Bronchial epithelial cell (primary cell): ENCODE measurements at places on chromosomes 5 and 9. TPM values are rescaled to one million over a fixed set of nuclear protein-coding genes. Genes with fewer than 3 reads are reported as not detected.

GRCh38 chr9:64061013-64061627 is 1223.9 kb downstream of the FOXD4L5 start:
- DNase-seq: no peak

DNA sequence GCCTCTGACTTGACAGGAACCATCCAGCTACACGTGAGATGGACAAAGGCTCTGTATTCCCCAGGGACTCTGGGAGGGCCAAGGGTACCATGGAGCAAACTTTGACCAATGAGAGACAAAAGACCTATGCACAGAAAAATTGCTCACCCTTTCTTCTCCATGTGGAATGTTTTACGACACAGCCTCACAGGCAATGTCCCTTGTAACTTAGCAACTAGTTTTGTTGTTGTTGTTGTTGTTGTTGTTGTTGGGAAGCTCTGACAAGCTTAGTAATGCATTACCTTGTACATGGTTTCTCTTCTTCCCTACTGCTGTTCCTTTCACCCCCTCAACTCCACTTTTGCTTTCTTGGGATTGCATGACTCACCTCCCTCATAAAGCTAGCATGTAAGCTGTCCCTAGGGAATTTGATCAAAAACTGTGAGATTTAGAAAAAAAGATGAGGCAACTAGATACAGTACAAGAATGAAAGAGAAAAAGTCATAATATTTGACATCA is 550.9 kb downstream of the RAB3C start:
- no peak for DNase-seq

DNA sequence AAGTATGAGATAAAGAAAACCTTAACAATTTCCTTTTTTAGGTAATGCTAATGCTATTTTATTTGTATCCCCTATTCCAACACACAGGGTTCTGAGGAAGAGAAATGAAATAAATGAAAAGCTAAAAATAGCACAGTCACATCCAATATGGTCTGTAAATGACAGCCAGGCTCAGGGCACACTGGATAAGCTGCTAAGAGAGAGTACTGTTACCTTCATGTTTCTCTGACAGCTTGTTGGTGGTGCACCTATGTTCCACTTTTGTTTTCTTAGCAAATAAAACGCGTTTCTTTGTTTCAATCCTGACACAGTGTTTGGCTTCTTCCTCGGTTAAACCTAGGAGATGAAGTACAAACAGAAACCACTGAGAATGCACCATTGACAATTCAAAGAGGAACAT is 41.3 kb downstream of the C6 start:
- no peak for DNase-seq

- DNase-seq: no peak
Measured at GRCh38 chr9:123346026-123346425, 10.0 kb upstream of the CRB2 start.

DNA sequence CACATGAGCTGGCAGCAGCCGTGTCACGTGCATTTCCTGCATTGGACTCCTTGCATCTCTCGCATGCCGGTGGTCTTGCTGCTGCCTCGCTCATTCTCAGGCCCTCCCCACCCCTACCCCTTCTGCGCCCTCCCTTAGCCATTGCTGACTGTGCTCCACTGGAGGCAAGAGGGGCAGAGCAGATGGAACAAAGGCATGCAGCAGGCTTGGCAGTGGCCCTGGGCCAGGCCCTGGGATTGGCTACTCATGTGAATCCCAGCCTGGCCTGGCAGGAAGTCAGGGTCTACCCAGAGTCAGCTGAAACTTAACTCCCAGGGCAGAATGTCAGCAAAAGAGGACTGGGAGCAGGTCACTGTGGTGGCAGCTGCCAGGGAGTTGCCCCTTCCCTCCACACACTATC is 62.3 kb downstream of the TSTD2 start:
- DNase-seq: no peak

- peak; percentile 88 for DNase-seq
Measured at GRCh38 chr5:143922718-143923117, 110.8 kb downstream of the HMHB1 start.

GRCh38 chr9:29556317-29556716 is 1983.0 kb upstream of the C9orf72 start:
- peak; percentile 51 for DNase-seq

DNA sequence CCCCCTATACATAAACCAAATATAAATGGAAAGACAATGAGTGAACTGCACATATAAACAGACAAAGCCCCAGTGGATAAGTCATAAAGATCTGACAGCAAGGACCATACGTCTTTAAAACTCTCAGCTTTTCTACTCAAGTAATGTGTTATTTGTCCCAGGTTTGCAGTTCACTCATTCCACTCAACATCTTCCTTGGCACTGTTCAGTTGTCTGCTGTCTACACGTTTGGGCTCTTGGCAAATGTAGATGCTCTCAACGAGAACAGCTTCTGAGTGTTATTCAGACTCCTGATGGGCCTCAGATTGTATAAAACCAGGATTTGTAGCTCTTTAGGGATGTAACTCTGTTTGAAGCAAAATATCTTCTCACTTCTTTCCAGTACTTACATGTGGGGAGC is 198.2 kb upstream of the SEMA6A start:
- no peak for DNase-seq

DNA sequence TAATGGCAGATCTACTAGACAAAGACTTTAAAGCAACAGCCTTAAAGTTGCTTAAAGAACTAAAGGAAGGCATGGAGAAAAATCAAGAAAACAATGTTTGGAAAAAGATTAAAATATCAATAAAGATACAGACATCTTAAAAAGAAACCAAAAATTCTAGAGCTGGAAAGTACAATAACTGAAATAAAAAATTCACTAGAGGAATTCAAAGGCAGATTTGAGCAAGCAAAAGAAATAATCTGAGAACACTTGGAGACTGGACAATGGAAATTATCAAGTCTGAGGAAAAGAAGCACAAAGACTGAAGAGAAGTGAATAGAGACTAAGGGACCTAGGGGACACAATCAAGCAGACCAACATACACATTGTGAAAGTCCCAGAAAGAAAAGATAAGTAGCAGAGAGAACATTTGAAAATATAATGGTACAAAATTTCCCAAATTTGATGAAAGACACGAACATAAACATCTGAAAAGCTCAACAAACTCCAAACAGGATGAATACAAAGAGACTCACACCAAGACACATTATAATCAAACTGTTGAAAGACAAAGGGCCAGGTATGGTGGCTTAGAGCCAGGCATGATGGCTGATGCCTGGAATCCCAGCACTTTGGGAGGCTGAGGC is 26.3 kb downstream of the SIL1 start:
- DNase-seq: no peak

- no peak for DNase-seq
Measured at GRCh38 chr5:120769312-120769872, 305.3 kb downstream of the PRR16 start.

GRCh38 chr9:92476962-92477361 is 5.3 kb downstream of the ASPN start:
- DNase-seq: no peak

DNA sequence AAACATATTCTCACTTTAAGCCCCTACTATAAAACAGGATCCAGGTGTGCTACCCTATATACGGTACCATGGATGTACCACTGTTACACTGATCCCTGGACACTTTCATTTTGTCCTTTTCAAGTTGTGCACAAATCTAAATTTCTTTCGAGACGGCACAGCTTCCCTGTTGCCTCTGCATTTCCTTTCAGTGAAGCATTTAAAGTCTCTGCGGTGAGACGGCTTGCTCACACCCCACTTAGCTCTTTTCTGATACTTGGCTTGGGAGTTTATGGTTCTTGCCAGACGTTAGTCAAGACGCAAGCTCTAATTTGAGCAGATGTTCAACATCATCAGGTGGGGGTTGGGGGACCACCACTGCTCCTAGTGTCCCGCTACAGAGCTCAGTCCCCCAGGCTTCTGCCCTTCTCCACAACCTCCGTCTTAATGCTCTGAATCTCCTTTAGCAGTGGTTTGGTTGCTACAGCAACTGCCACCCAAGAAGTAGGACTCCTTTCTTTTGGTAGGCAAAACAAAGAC is 15.8 kb downstream of the F2RL2 start:
- no peak for DNase-seq

GRCh38 chr5:111847052-111847925 is 90.3 kb upstream of the NREP start:
- DNase-seq: no peak

GRCh38 chr5:6702633-6703032 is 10.6 kb upstream of the TENT4A start:
- DNase-seq: no peak

The C9 gene
- not detected in 2 replicates for total RNA-seq

The FUT7 gene
- total RNA-seq: not detected in 2 replicates

The ARHGEF39 gene
- 0.13 and 0.79 TPM in 2 replicates for total RNA-seq

The RFK gene
- 22.3 and 28.7 TPM in 2 replicates for total RNA-seq

The PNPLA7 gene
- total RNA-seq: 0.26 TPM in 2 replicates

The TNPO1 gene
- total RNA-seq: 265 and 329 TPM in 2 replicates

The TAF11L5 gene
- not detected in 2 replicates for total RNA-seq

The GTF2H2 gene
- total RNA-seq: 12.6 and 14.1 TPM in 2 replicates

The TRMT10B gene
- 3.2 TPM in 2 replicates for total RNA-seq

The SLC34A3 gene
- total RNA-seq: not detected in 2 replicates

The AFAP1L1 gene
- total RNA-seq: 17.4 and 21.9 TPM in 2 replicates

The ACSL6 gene
- total RNA-seq: 0.13 and 0.26 TPM in 2 replicates

The MARCOL gene
- not detected in 2 replicates for total RNA-seq

The PURA gene
- 6.6 and 12.3 TPM in 2 replicates for total RNA-seq
